ENCODE measurements at places on chromosomes 3 and 15.

GRCh38 chr3:178189854-178190253, 346.4 kb upstream of the KCNMB2 start:
- no peak for DNase-seq

GRCh38 chr3:123527046-123527445, 57.8 kb downstream of the HACD2 start:
- DNase-seq = no peak

DNA sequence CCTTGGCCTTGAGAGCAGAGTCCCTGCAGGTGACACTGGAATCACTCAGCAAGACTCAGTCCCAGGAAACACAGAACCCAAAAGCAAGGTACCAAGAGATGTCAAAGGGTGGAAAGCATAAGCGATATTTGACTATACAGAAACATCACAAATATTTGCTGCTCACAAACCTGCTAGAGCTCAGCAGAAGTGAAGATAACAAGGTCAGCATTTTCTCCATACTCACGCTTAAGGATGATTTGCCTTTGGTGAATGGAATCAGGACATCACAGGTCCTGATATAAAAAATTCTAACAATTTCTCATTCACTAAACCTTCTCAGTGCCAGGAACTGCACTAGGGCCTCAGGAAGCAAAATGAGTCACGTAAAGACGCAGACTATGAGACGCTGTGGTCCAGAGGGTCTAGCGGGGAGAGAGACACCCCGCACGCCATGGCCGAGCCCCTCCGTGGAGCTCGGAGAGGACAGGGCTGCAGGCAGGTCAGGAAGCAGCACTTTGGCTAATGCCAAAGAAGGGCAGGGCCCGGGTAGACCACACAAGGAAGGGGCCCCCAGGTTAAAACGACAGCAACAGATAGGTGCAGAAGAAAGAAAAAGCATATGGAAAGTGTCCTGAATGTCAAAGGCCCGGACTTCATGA, 10.7 kb downstream of the PCSK6 start:
- DNase-seq = no peak

DNA sequence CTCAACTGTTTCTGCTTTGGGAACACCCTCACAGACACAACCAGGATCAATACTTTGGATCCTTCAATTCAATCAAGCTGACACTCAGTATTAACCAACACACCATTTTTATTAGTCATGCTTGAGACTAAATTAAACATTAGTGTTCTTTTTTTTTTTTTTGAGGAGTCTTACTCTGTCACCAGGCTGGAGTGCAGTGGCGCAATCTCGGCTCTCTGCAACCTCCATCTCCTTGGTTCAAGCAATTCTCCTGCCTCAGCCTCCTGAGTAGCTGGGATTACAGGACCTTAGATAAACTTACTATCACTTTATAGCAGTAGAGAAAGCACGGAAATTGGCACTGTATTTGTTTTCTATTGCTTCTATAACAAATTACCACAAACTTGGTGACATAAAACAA, 2.0 kb upstream of the RAB11A start:
- DNase-seq = no peak

DNA sequence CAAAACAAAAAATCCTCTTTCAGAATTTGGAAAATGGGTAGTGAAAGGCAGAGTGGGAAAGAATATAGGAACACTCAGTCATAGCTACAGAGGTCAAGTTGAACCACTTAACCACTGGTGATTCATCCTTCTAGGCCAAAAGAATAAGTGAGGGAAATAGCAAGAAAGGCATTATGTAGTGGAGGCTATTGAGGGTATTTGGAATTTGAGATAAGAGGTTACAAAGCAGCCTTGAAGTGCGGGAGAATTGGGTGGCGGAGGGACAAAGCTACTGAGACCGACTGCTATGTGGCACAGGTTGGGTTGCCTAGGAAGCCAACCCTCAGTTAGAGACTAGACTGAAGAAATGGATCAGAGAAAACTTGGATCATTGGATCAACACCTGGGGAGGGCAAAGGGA, 109.5 kb downstream of the SYNPR start:
- DNase-seq = no peak

- DNase-seq = no peak
Measured at GRCh38 chr3:88058306-88058580, 562 bp downstream of the CGGBP1 start.

DNA sequence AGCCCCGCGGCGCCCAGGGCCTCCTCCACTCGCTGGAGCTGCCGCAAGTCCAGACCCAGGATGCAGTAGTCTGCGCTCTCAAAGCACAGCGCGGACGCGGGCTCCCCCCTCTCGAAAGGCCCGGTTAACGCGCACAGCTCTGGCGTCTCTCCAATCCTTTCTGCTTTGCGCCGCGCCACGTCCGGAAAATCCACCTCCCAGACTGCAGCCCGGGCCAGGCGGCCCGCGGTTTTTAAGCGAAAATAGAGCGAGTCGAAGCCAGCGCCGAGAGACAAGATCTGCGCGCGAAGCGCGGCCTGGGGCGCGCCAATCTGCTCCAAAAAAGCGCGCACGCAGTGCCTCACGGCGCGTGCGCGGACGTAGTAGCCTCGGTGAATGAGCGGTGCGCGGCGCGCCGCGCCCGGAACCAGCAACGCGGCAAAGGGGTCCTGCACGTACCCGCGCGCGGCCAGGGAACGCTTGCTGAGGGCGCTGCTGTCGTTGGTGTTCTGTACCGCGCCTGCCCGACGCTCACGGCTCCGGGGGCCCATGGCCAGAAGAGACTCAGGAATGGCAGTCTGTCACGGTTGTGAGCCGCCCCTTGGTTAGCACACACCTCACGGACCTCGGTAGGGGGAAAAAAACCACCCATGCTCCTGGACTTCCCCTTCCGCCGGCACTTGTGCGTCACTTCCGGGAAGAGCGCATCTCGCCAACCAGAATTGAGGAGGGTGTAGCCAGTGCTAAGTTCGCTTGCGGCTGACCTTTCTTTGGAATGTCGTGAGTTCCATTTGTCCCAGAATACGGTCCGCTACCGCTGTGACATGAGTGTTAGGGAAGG, at the start of gene LCMT2:
LCMT2 (minus strand) TSS at position 614 of the 820 bp plus-strand sequence; CDS start at position 530, 84 bp downstream.
- DNase-seq = peak; percentile 75

DNA sequence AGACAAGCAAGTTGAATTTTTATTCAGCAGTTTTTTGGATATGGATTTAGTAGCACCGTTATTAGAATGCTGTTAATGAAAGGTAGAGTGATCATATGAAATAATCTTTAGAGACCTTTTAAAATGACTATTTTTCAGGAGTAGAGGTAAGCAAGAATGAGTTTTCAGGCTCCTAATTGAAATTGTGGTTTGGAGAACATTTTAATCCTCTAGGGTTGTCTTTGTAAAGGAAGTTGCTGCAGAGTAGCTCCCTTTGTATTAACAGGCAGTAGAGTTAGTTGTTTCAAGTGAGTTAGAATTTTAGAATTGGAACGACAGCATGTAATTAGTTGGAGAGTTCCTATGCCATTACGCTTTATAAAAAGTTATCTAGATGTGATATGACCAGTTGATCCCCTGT, 27.2 kb upstream of the EDEM1 start:
- no peak for DNase-seq

DNA sequence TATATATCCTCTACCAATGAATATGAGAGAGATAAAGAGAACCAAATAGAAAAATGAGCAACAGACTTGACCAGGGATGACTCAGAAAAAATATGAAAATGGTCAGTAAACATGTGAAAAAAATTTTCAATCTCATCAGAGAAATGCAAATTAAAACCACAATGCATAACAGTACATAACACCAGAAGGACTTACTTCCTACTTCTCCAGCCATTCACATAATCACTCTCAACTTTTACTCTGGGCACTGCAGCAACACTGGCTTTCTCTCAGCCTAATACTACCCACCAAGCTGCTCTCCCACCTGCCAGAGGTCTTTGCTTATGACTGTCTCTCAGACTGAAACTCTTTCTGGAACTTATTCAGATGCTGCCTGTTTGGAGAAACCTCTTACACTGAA, 49.4 kb downstream of the DPH6 start:
- no peak for DNase-seq

DNA sequence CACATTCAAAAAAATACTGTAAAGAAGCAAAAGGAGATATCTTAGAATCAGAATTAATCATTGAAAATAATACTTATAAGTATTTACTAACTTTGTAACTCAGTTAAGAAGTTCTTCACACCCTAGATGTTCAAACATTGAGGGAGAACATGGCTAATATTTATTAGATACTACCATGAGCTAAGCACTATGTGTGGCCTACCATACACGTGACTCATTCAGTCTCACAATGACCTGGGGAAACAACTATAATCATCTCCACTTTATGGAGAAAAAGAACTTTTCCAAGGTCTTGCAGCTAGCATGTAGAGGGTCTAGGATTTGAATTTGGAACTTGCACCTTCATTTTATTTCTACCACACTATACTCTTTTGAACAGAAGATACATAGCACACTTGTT, 361.9 kb upstream of the CFAP20DC start:
- DNase-seq = no peak

DNA sequence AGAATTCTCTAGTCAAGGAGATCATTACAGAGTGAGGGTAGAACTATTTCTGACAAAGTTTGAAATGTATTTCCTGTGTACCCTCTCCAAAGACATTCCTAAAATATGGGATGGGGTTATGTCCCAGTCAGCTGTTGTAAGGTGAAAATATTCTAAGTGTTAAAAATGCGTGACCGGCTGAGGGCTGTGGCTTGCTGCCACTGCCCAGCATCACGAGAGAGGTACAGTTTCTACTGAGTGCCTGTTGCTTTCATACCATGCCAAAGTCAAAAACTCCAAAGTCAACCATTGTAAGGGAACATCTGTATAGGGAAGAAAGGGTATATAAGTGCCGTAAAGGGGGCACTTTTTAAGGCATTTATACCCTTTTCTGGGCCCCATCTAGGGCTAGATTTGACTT, 30.9 kb downstream of the MAP6D1 start:
- DNase-seq = no peak

GRCh38 chr3:196336319-196337145, 1.7 kb downstream of the TM4SF19 start:
- no peak for DNase-seq

DNA sequence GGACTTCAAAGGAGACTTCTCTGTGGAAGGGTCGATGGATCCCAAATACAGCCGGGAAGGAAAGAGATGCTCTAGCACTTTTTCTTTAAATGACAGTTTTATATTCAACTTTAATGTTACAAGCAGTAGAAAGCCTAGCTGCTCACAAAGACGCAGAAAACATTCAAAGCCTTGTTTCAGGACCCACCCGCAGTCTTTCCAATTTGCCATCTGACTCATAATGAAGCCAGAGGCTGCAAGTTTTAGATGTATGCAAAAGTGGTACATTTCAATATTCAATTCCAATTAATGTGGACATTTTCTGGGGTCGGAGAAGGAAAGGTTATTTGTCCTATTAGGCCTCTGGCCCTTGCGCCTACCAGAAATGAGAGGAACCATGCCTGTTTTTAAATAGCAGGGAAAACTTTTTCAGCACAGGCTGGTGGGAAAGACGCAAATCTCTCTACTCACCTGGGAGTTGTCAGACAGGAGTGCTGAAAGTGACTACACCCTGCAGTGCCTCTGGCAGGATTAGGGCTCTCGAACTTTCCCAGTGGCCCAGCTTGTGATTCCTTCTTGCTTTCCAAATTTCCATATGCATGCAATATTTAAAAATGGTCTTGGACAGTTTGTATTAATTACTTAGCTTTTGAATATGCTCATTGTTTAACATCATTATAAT, 117.4 kb upstream of the MBNL1 start:
- DNase-seq = no peak

GRCh38 chr3:151635905-151636304, 97.8 kb upstream of the AADACL2 start:
- no peak for DNase-seq

DNA sequence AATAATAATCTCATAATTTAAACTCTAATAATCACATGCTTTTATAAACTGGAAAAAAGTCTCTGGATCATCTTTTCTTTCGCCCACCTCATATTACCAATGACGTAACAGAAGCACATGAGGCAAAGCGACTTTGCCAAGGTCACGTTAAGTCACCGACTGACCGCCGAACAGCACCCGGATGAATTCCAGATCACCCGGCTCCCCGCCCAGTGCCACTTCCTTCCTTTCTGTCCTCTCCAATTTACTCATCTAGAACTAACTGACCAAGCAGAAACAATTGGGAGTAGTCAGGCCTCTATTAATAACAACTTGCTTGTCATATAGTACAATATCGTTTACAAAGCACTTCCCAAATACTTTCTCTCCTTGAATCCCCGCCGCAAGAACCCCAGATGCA, 21.1 kb downstream of the FGF12 start:
- no peak for DNase-seq

GRCh38 chr15:49758856-49759255, 138.0 kb downstream of the DTWD1 start:
- no peak for DNase-seq

DNA sequence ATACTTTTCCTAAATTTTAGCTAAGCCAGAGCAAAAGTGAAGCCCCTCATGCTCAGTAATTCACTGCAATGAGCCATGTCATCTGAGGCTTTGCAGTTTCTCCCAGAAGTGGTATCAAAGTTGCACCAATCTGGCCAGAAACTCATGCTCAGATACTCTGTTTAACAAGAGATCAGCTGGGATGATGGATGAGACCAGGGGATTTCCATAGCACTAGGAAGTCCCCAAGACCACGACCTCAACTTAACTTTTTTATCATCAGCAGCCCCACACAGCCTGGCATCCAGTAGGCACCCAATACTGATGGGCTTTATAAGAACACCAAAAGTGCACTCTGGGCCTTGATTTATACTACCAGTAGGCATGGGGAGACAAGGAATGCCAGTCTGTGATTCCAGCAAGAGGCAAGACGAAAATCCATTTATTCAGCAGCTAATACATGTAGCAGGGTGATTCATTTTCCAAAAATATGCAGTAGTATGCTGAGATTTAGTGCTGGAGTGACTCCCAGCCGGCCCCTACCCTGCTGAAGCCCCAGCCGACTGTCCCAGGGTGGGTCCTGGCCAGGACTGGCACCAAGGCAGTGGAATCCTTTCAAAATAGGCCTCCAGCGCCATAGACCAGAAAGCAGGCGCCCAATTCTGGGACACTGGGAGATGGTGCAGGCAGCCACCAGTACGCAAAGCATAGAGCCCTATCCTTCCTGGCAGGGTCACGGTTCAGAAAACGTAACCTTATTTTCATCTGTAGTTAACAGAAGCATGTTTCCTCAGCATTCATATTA, 612 bp upstream of the LDHAL6B start:
- DNase-seq = no peak

DNA sequence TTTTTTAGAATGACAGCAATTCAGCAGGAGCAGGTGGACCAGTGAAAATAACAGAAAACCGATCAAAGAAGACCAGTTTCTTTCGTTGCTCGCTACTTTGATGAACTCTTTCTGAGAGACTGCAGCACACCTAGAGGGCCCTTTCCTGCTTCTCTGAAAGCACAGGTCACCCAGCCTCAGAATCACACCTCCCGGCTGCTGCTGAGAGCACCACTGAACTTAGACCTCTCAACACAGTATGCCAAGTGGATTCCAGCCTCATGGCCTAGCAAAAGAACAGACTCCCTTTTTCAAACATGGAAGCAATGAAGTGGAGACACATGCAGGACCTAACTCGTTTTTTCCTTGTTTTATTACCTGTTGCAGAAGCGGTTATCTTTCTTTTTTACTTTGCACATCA, 13.9 kb upstream of the APH1B start:
- DNase-seq = no peak

All from naive thymus-derived CD8-positive, alpha-beta T cell (primary cell).